ENCODE measurements at places on chromosomes 2 and 18. TPM values are rescaled to one million over a fixed set of nuclear protein-coding genes. Genes with fewer than 3 reads are reported as not detected.
A peak's percentile ranks its signal among the peaks of the same experiment; 100 is the strongest.

DNA sequence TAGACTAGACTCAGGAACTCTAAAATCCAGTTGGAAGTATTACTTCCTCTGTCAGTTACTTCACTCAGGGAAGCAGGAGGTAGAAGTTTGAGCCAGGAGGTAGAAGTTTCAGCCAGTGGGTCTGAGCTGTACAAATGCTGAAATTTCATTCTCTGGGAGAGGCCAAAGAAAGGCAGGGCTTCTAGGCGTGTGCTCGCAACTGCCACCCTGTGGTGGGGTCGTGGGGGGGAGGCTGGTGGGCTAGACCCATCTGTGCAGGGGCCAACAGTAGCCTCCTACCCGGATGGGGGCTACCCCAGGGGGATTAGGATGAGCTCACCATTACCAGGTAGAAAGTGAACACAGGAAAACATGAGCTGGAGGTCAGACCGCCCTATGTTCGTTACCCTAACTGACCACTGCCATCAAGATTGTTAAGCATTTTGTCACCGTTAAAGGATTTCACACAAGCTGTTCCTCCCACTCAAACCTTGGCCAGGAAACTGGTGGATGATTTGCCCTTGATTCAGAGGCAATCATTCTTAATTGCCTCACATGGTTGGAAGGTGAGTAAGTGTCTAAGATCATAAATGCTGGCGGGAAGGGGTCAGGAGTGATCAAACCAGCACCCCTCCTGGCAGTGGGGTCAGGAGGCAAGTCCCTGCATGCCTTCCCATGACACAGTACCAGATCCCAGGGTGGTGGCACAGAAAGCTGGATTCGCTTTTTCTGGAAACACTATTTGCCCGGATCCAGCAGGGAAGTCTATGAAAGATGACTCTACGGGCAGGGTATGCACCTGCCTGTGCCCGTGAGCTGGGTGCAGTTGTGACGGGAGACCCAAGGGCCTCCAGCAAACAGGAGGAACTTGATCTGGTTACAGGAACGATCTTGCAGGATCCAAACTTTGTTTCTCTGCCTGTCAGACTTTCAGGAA lies 5.2 kb upstream of the FHL2 start:
- no peaks in the 10 kb centered on the region for H3K36me3 ChIP-seq
- no peak overlapping the region for H3K27ac ChIP-seq
- H3K27me3 ChIP-seq: no peaks in the 10 kb centered on the region
- no peak overlapping the region for H3K4me3 ChIP-seq
- no peak for DNase-seq
- no peaks in the 10 kb centered on the region for H3K4me1 ChIP-seq

GRCh38 chr2:152175012-152175367 lies 573 bp downstream of the STAM2 start:
- peak overlapping the region; percentile 92 for H3K4me3 ChIP-seq
- no peaks in the 10 kb centered on the region for H3K36me3 ChIP-seq
- no peak for DNase-seq
- peaks cover 29% of the 10 kb centered on the region for H3K4me1 ChIP-seq
- H3K27ac ChIP-seq: peak overlapping the region; percentile 96

The SCG2 gene
- not detected for total RNA-seq

DNA sequence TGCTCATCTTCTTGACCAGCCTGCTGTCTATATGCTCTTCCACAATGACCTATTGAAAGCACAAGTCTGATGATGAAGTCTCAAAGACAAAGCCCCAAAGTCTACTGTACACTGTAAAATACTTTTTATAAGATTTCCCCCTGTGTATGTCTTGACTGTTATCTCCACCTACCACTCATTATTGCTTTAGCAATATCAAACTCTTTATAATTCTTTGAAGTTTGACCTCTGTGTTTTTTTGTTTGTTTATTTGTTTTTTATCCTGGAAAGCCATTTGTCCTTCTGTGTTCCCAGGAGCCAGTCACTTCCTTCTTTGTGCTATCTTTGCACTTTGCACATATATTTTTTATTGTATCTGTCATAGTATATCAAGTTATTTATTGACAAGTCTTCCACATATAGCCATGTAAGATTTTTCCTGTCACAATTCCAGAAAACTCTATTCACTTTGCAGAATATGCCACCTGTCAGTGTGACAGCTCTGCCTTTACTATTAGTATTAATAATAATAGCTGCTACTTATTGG lies 66.3 kb downstream of the RND3 start:
- no peak overlapping the region for H3K27ac ChIP-seq
- no peak for DNase-seq
- H3K36me3 ChIP-seq: no peaks in the 10 kb centered on the region
- H3K4me3 ChIP-seq: no peak overlapping the region

DNA sequence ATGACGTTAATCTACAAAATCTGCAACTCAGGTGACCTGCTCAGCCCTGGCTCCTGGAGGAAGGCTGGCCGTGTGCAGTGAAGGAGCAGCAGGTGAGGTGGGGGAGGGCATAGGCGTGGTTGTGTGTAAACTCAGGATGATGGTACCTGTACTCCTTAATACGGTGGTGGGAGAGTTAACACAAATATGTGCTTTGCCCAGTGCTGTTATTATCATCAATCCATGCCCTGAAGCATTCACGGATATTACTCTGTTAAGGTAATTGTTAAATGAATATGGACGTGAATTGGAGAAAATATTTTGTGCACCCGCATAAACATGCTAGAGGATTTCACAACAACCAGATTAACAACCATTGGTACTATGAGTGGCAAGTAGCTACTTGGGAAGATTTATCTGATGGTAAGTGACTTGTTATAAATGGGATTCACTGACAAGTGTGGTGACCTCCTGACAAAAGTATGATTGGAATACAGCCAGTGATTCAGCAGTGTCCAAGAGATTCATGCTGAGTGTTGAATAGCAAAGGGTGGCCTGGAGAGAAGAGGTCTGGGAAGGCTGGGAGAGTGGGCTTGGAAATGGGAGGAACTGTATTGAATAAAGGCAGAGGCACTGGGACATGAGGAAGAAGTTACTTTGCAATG lies 194.1 kb downstream of the TPGS2 start:
- H3K27me3 ChIP-seq: no peaks in the 10 kb centered on the region
- H3K4me1 ChIP-seq: no peaks in the 10 kb centered on the region
- H3K4me3 ChIP-seq: no peak overlapping the region
- no peaks in the 10 kb centered on the region for H3K36me3 ChIP-seq
